CD4-positive, alpha-beta T cell treated with Interleukin-17A for 4 hours (primary cell): ENCODE measurements at places on chromosomes 3 and 15.

- no peak for DNase-seq
Observed at GRCh38 chr3:107407355-107407754, 30.1 kb downstream of the CCDC54 start.

DNA sequence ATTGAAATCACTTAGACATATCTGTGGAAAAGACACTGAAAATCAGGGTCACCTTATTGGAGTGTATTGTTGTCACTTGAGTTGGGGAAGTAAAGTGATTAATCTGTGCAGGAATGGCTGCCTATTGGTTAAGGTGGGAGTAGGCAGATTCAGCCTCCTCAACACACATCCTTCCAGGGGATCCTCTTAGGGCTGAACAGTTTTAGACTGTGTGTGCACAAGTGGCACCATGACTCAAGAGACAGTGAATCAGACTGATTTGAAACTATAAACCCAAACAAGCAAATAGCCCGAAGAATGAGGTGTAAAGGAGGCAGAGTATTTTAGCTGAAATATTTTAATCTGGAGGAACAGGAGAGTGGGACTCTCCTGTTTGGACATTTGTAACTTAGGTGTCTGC is 4.9 kb downstream of the ABHD17C start:
- no peak for DNase-seq

- DNase-seq: no peak
Observed at GRCh38 chr3:45343947-45344346, 44.4 kb upstream of the LARS2 start.

DNA sequence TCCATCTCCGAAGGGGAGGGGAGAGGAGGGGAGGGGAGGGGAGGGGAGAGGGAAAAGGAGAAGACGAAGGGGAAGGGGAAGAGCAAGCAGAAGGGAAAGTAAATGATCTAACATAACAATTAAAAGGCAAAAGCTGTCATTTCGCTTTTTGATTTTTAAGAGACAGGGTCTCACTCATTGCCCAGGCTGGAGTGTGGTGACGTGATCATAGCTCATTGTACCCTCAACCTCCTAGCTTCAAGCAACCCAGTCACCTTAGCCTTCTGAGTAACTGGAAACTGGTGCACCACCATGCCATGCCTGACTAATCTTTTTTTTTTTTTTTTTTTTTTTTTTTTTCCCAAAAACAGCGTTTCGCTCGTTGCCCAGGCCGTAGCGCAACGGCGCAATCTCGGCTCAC is 22.6 kb downstream of the ADAM10 start:
- no peak for DNase-seq

DNA sequence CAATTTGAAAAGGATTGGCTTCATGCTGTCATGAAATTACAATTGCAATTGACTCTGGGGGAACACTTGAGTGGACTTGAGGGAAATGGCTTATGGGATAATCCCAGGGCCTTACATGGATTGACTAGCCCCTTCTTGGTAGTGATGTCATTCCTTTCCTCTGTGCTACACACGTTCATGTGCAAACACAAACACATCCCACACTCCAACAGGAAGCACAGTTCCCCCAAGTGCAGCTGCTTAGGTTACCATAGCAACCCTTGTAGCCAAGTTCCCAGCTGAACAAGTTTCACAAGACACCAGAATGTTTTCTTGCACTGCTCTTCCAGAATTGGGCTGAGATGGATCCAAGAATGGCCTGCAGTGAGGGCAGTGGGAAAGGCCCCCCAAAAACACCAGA is 217.0 kb downstream of the ZNF621 start:
- no peak for DNase-seq

DNA sequence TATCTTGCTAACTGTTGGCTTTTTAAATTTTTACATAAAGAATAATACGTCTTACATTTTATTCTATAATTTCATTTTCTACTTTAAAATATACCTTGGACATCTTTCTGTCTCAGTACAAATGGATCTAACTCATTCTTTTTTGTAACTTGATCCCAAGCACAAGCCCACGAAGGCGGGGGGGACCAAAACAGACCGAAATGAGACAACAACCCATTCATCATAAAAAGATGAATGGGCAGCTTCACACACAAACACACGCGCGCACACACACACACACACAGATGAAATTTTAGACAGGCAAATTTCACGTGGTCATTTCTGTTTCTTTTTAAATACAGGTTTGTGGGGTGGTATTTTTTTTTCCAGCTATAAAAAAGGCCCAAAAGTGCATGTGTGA is 271.3 kb upstream of the TOPAZ1 start:
- DNase-seq: no peak

DNA sequence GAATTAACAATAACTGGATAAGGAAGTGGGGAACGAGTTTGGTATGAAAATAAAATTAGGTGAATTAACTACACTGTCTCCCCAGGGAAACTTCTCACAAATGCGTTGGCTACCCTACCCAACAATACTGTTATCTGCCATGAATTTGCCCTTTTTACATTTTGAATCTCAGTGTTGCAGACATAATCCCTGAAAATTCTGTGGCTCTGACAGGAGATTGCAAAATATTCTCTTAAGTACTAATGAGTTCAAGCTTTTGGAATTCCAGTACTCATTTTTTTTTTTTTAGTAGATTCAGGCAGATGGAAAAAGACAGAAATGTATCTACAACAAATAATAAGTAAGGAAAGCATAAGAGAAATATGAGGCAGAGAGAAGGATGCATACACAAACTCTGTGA is 332.6 kb downstream of the LSAMP start:
- no peak for DNase-seq

GRCh38 chr15:69804786-69805185 is 292.9 kb downstream of the TLE3 start:
- no peak for DNase-seq

GRCh38 chr3:169694117-169694516 is 30.6 kb upstream of the MECOM start:
- no peak for DNase-seq

DNA sequence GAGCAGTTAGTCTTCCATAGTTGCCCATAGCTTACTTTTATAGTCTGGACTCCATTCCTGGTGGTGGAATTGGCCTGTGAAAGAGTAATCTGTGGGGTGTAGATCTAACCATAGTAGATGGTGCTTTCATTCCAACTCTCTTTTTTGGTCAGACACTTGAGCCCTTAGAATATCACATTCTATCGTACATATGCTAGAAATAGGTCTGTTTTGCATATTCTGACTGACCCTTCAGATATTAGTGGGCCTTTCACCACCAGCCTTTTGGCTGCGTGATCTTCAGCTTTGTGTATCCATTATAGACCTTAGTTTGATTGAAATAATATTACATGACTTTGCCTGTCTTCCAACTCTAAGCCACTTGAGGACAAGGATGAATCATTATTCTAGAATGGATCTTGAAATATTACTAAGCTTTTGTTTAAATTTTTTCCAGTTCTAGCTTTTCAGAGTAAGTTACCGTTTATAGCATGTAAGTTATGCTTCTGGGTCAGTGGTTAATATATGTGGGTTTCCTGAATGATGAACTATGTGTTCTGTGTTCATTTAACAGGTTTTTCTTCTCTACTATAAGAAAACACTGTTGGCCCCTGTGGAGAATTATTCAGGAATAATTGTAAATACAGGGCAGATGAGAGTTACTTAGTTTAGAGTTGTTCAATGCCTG is 8.7 kb downstream of the RAB7A start:
- DNase-seq: no peak

DNA sequence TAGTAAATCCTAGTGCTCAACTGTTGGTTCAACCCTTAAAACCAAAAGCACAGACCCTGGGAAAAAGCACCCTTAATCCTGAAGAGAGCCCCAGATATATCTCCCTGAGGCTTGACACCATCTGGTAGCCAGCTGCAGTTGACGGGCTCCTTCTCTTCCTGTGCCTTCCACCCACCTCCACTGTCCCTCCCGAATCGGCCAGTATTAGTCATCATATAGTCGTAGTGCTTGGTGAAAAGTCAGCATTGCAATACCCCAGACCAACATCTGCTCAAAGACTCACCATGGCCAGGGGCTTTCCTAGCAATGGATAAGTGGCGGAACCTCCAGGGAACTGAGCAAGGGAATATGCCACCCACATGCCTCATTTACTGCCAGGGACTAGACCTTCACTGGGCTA is 125.6 kb upstream of the CRBN start:
- no peak for DNase-seq

- DNase-seq: no peak
Observed at GRCh38 chr3:181212271-181212670, 222.7 kb upstream of the DNAJC19 start.

GRCh38 chr15:70166506-70167087 is 68.9 kb upstream of the TLE3 start:
- no peak for DNase-seq

GRCh38 chr3:158702815-158703481 is 29.3 kb downstream of the RARRES1 start:
- no peak for DNase-seq
